AG04450 (cell line): ENCODE measurements at places on chromosomes 3 and 15. TPM values are rescaled to one million over a fixed set of nuclear protein-coding genes. Genes with fewer than 3 reads are reported as not detected.

The PRR23B gene
- not detected in 2 replicates for polyA plus RNA-seq

The CPN2 gene
- polyA plus RNA-seq = not detected in 2 replicates

The SKIL gene
- 14.7 and 18.3 TPM in 2 replicates for polyA plus RNA-seq

The SAMD7 gene
- not detected in 2 replicates for polyA plus RNA-seq

The CIP2A gene
- 5.6 and 6.2 TPM in 2 replicates for polyA plus RNA-seq

The NR1I2 gene
- polyA plus RNA-seq = not detected in 2 replicates

The LRRC34 gene
- polyA plus RNA-seq = 1.2 and 2.3 TPM in 2 replicates

The NEDD4 gene
- 41.7 and 57.8 TPM in 2 replicates for polyA plus RNA-seq

The SH3BP5 gene
- 15.5 and 16.6 TPM in 2 replicates for polyA plus RNA-seq

The ADAMTS9 gene
- polyA plus RNA-seq = 0.76 and 1.1 TPM in 2 replicates

The EPHA3 gene
- polyA plus RNA-seq = 0.04 TPM in 2 replicates

The UBE2E2 gene
- polyA plus RNA-seq = 30.3 and 43.2 TPM in 2 replicates
